ENCODE measurements at places on chromosomes 2 and 18. TPM values are rescaled to one million over a fixed set of nuclear protein-coding genes. Genes with fewer than 3 reads are reported as not detected.

FAM161A gene
- polyA plus RNA-seq: 13.3 TPM

ALPI gene
- polyA plus RNA-seq: not detected

LINC00305 gene
- not detected for polyA plus RNA-seq

UBXN2A gene
- polyA plus RNA-seq: 17.6 TPM

VSNL1 gene
- 4.9 TPM for polyA plus RNA-seq

ITGA4 gene
- 20.5 TPM for polyA plus RNA-seq

SERPINB13 gene
- polyA plus RNA-seq: not detected

TTR gene
- not detected for polyA plus RNA-seq

UGT1A9 gene
- polyA plus RNA-seq: not detected

CHRNG gene
- 160 TPM for polyA plus RNA-seq

Measured in forelimb muscle (tissue), 1 donor.